Left ventricle myocardium superior (tissue), 1 donor: ENCODE measurements at places on chromosomes 5 and 9. TPM values are rescaled to one million over a fixed set of nuclear protein-coding genes. Genes with fewer than 3 reads are reported as not detected.
A peak's percentile ranks its signal among the peaks of the same experiment; 100 is the strongest.

Gene PCDHGA6
- total RNA-seq, result 5.7 TPM

Gene SLC25A25
- total RNA-seq, result 4.8 TPM

- DNase-seq, result no peak
These were observed 125.2 kb downstream of the WDR41 start for GRCh38 chr5:77366717-77367500.

DNA sequence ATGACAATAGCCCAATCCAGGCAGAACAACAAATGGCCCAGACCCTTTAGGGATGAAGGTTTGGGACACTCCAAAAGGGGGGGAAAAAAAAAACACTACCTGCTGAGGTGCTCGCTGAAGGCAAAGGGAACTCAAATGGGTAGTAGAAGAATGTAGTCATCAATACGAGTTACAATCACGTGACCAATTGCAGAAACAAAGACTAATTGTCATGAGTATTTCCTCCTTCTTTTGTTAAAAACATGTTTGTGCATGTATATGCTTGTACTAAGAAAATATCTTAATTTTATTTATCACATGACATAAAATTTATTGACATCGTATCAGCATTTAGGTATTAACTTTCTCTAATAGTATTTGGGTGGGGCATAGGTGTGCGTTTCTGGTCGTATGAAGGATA is 743.5 kb downstream of the DNAH5 start:
- DNase-seq, result no peak

- no peak for DNase-seq
These were observed 92.5 kb upstream of the ITGA2 start for GRCh38 chr5:52896534-52897237.

GRCh38 chr5:72108202-72109061 is 1.2 kb downstream of the MAP1B start:
- peak; percentile 87 for DNase-seq

DNA sequence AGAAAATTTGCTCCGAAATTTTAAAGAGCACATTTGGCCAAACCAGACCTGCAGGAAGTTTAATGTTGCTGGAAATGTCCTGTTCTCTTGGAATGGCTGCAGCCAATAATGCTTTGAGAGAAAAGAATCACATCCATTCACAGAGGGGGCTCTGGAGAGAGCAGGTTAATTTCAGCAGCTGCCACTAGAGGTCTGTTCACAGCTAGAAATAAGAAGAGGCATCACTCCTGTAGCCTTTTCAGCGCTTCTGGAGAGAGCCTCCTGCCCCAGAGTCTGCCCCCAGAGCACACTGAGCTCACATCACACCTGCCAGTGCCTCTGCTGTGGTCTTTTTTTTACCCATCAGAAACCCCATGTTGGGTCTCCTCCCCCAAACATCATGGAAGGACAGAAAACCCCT is 124.8 kb upstream of the RAD23B start:
- no peak for DNase-seq

- no peak for DNase-seq
These were observed 33.4 kb downstream of the SEMA5A start for GRCh38 chr5:9512457-9512856.

Gene DNAI1
- total RNA-seq, result not detected
